ENCODE measurements at places on chromosomes 12 and 14.

DNA sequence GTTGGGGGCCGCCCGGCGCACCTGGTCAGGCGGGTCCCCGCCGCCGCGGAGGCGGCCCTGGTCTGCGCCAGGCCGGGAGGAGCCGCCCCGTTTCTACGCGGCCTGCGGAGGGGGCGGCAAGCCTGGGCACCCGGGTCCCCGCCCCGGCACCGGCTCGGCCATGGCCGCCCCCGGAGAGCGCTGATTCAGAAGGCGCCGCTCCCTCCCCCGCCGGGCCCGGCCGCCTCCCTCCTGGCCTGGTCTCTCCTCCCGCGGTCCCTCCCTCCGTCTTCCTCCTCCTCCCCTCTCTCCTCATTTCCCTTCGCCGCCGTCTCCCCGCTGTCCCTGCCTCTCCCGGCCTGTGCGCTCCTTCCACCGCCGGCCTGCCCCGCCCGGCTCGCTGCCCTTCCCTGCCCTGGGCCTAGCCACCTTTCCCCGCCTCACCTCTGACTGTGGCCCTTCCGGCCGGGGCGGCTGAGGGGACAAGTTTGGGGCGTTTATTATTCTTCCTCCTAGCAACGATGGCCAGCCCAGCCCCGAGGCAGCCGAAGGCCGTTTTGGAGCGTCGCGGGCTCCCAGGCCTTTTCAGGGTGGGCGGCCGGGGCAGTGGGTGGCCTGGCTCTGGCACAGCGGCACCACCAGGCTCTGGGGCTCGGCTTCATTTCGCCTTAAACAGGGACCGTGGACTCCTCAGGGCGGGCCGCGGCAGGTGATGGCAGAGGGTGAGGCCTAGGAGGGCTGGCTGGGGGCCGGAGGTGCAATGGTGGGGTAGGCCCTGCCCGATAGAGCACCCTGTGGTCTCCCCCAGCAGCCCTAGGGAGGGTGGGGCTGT lies 768 bp downstream of the CEP170B start:
- DNase-seq = peak; percentile 34

DNA sequence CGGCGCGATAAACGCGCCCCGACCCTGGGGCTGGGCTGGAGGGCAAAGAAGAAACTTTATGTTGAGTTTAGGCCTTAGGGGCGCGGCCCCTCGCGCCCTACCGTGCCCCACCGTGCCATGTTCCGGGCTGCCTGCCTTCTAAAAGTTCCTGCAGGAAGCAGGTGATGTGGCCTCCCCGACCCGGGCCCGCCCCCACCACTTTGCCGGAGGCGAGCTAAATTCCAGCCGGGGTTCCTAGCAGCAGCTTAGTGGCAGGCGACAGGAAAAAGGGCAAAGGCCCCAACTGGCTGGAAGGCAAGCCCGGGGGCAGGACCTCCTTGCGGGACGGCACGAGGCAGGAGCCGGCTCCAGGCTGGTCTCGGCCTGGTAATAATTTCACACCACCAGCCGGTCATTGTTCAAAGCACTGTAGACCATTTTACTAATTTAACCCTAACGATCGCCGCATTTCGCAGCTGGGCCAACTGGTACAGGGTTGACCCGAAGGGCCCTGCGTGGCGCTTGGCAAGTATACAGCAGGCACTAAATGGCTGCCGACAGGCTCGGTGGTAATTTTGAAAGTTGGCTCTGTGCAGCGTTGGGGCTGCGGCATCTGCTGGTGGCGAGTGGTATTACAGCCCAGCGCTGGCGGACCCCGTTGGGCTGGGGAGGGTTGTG lies 895 bp upstream of the CCDC88C start:
- peak; percentile 75 for DNase-seq

DNA sequence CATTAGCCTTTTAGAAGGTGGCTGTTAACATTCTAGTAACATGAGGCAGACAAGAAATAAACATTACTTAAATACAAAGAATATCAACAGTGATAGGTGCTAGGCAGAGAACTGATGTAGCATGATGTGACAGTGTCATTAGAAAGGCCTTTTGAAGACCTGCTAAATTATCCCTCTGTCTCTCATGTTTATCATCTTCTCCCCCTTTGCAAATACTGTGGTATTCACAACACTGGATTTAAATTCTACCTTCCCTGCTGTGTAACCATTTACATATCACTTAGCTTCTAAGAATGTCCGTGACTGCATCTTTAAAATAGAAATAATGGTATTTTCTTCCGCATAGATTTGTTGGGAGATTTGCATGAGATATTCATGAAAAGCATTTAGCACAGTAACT lies 74.4 kb upstream of the CLEC14A start:
- DNase-seq = no peak

DNA sequence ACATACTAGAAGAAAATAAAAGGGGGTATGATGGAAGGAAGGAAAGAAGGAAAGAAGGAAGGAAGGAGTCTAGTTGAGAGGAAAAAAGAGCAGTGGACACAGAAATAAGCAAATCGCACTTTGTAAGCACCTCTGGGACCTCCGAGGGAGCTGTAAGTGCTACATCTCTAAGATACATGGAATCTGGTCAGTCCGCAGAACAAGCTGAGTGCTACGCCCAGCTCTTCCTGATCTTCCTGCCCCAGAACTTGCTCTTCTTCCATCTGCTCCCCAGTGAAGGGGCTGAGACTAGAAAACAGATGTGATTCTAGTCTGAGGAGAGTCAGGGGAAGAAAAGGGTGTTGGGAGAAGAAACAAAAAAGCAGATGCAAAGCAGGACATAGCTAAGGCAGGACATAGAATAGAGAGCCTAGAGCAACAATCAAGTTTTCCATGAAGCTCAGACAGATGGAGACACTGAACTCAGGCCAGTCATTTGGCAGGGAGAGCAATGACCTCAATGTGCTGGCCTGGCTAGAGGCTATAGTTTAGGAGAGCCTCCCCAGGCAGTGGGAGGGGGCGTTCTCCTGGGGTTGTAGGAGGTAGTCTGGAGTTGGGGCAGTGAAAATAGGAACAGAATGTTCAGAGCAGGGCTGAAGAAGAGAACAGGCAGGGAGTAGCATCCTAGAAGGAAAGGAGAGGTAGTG lies 1.7 kb upstream of the MFAP5 start:
- no peak for DNase-seq
